ENCODE measurements at places on chromosomes 5 and 9. TPM values are rescaled to one million over a fixed set of nuclear protein-coding genes. Genes with fewer than 3 reads are reported as not detected.

The MYMK gene
- not detected for total RNA-seq

The IFNA21 gene
- not detected for total RNA-seq

The SNCB gene
- total RNA-seq = not detected

The KCNIP1 gene
- not detected for total RNA-seq

The SOHLH1 gene
- not detected for total RNA-seq

The CCDC187 gene
- total RNA-seq = not detected

The SPINK4 gene
- not detected for total RNA-seq

- no peak overlapping the region for H3K4me3 ChIP-seq
- no peak overlapping the region for H3K27ac ChIP-seq
- H3K4me1 ChIP-seq = peaks cover 3% of the 10 kb centered on the region
- DNase-seq = no peak
- H3K27me3 ChIP-seq = no peaks in the 10 kb centered on the region
Observed at GRCh38 chr9:28050046-28050445, 476.8 kb upstream of the C9orf72 start.

GRCh38 chr9:112384690-112385089 is 4.8 kb downstream of the HSDL2 start:
- peaks cover 6% of the 10 kb centered on the region for H3K36me3 ChIP-seq
- no peak overlapping the region for H3K27ac ChIP-seq
- H3K4me3 ChIP-seq = no peak overlapping the region
- DNase-seq = no peak

- H3K27ac ChIP-seq = no peak overlapping the region
- H3K4me3 ChIP-seq = no peak overlapping the region
- H3K27me3 ChIP-seq = peaks cover 11% of the 10 kb centered on the region
- no peak for DNase-seq
- no peaks in the 10 kb centered on the region for H3K36me3 ChIP-seq
- peaks cover 28% of the 10 kb centered on the region for H3K4me1 ChIP-seq
Observed at GRCh38 chr9:3756071-3756470, 230.3 kb upstream of the RFX3 start.

DNA sequence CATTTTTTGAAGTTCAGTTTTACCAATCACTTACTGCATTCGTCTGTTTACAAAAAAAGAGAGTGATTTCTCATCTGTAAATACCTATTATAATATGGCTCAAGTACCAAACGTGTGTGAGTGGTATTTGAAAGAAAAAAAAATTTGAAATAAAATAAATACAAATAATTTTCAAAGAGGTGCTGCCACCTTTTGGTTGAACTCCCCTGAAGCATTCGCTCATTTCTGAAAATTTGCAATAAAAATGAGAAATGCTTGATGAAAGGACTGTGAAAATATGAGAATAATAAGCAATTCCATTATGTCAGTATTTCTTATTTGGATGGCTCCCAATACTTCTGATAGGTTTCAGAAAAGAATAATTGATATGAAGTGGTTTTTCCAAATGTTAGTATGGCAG is 409.9 kb downstream of the CTNND2 start:
- no peaks in the 10 kb centered on the region for H3K4me1 ChIP-seq
- no peak overlapping the region for H3K4me3 ChIP-seq
- DNase-seq = no peak
- no peaks in the 10 kb centered on the region for H3K36me3 ChIP-seq
- no peak overlapping the region for H3K27ac ChIP-seq
- no peaks in the 10 kb centered on the region for H3K27me3 ChIP-seq

- no peak overlapping the region for H3K27ac ChIP-seq
- H3K27me3 ChIP-seq = peaks cover 97% of the 10 kb centered on the region
- no peak for DNase-seq
- no peaks in the 10 kb centered on the region for H3K36me3 ChIP-seq
- peaks cover 17% of the 10 kb centered on the region for H3K4me1 ChIP-seq
Observed at GRCh38 chr5:138651058-138651766, 76.0 kb upstream of the HSPA9 start.

DNA sequence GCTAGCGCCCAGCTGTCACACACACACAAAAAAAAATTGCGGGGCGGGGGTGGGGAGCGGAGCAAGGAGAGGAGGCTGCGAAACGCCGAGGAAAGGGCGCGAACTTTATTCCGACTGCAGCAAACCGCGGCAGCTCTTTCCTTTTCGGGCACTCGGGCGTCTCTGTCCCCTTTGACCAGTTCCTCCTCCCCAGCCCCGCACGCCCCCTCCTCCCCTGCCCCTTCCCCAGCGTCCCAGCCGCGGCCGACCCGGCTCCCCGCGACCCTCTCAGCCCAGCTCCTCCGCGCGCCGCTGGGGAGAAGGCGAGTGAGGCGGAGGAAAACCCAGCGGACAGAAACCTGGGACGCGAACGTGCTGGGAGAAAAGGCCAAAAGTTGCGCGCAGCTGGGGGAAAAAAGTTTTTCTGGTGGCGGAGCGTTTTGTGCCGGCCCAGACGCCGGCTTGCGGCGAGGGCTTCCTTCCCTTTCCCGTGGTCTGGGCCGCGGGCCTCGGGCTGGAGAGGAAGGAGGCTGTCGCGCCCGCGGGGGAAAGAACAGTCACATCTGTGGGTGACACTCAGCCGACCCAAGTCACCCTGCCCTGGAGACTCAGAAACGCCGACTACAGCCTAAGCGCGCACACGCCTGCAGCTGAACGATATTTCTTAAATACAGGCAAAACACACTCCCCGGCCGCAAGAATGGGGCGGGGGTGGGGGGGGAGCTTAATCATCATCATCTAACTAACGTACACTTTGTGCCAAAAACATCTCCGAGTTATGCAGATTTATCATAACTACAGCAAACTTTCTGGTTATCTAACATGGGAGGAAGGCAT is 1.1 kb upstream of the BNC2 start:
- H3K36me3 ChIP-seq = no peaks in the 10 kb centered on the region
- H3K4me1 ChIP-seq = peaks cover 5% of the 10 kb centered on the region
- no peak for DNase-seq
- peaks cover 48% of the 10 kb centered on the region for H3K27me3 ChIP-seq

DNA sequence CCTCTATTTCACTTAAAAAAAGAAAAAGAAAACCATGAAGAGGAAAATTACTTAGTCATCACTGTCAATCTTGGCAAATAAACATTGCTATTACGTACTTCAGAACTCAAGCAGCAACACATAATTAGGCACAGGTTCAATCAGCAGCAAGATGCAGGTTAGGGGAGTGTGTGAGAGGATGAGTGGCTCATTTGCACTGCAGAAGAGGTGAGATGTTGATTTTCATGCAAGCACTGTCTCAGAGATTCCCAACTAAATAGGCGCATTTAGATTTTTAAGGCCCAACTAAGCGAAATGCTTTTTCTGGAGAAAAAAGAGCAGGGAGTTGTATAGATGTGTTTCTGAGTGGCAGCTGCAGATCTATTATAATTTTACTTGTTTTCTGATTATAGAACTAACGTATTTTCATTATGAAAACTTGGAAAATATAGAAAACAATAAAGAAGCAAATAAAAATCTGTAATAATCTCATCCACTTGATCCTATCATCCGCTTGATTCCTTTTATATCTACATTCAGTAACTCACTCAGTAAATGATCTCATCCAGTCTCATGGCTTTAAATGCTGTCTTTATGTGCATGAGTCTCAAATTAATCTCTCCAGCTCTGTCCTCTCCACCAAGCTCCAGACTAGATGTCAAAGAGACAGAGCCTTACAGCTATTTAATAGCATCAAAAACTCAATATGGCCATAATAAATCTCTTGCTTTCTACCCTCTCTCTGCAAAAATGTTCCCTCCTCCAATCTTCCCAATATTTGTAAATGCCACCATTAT is 162.5 kb downstream of the ZNF462 start:
- H3K36me3 ChIP-seq = no peaks in the 10 kb centered on the region
- DNase-seq = no peak
- peaks cover 13% of the 10 kb centered on the region for H3K4me1 ChIP-seq

DNA sequence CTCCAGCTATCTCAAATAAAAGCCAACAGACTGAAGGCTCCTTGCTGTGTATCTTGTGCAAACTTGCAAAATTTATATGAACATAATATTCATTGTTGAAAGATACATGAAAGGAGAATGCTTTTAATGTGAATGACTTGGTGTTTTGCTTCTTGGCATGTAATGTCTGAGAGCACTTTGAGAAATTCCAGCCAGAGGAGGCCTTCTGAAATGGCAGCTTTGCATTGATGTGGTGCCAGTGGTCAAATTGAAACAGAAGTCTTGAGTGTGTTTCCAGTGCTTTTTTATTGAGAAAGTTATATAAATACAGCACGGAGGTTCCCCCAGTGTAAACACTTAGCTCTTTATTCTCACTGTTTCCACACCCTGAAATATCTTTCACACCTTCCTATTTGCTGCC is 182.1 kb downstream of the ADCY2 start:
- H3K4me1 ChIP-seq = no peaks in the 10 kb centered on the region
- no peak overlapping the region for H3K4me3 ChIP-seq
- no peaks in the 10 kb centered on the region for H3K27me3 ChIP-seq
- no peak for DNase-seq
- H3K36me3 ChIP-seq = no peaks in the 10 kb centered on the region

DNA sequence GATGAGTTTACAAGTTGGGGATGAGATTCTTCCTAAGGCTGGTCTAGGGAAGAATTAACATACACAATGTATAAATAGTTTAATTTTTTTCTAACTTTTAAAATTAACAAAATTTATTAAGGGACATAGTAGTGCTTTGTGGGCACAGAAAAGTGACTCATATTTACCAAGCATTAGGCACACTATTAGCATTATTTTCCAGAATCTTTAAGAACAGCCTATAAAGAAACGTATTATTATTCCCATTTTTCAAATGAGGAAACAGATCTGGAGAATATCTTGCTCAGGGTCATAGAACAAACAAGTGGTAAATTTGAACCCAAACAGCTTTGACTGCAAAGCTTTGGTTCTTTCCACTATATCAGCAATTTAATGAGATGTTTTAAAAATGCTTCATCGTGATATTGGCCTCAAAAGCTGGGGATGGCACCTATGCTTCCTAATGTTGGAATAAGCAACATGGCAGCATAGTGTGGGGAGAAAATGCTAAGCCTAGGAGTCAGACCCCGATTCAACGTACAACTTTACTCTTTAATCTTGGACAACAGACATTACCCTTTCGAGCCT is 55.9 kb downstream of the ABCA1 start:
- no peaks in the 10 kb centered on the region for H3K27me3 ChIP-seq
- H3K4me1 ChIP-seq = no peaks in the 10 kb centered on the region
- no peak overlapping the region for H3K27ac ChIP-seq
- DNase-seq = no peak
- no peak overlapping the region for H3K4me3 ChIP-seq

Measured in activated CD4-positive, alpha-beta T cell treated with anti-CD3 and anti-CD28 coated beads, Interleukin-2, amount 10 ng/mL, durations not matched to agents 7 days and 5 days (primary cell).